ENCODE measurements at places on chromosomes 2 and 18.

GRCh38 chr2:72148003-72148836, 558 bp upstream of the CYP26B1 start:
- no peak for DNase-seq

DNA sequence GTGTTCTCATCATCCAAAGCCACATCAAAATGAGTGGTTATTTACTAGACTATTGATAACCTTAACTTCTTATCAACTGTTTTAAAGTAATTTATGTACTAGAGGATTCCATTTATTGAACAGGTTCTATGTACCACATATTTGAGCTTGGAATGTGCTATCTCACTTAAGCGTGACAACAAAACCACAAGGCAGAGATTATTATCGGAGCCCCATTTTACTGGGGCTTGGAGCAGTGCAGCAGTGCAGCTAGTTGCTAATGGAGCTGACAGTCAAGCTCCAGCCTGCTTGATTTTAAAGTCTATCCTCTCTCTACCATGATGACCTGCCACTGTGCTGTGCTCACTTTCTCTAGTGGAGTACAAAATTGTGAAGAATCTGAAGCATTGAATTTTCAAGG, 24.6 kb downstream of the GCG start:
- DNase-seq, result no peak

DNA sequence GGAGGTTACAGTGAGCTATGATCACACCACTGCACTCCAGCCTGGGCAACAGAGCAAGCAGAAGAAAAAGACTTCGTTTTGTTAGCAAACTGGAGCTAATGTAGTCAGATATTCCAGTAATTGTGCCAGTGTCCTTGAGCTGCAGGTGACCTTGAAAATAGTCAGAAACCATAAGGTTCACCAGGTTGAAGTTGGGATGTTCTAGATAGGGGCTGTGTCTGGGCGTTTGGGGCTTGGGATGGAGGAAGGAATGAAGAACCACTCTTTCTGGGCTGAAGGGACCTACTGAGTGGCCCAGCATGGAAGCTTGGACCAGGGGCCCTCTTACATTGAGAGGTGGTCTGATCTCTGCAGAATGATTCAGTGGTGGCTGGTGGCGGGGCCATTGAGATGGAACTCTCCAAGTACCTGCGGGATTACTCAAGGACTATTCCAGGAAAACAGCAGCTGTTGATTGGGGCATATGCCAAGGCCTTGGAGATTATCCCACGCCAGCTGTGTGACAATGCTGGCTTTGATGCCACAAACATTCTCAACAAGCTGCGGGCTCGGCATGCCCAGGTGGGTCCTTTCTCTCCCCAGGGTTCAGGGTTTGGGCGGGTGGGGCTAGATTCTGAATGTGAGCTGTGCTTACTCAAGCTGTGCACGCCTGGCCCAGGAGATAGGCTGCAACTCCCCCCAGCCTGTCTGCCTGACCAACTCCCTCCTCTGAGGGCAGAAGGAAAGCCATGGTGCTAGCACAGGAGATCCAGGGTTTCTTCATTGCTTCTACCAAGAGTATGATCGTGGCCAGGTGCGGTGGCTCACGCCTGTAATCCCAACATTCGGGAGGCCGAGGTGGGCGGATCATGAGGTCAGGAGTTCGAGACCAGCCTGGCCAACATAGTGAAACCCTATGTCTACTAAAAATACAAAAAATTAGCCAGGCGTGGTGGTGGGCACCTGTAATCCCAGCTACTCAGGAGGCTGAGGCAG, 17.1 kb downstream of the CCT7 start:
- no peak for DNase-seq

DNA sequence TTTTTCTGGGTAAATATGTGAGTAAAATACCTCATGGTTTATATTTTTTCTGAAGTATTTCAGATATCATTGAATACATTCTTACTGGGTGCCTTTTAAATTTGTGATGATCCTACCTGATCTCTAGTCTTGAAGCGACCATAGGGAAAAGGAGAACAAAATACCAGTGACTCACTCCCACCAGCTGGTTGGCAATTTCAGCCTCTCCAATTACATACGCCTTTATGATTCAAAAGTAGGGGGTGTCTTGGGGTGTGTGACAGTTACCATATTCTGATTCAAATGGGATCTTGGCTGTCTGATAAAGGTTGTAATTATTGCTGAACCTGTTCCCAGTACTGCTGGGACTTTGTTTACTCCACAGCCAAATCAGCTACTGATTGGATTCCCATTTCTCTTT, 175.9 kb upstream of the NXPH2 start:
- no peak for DNase-seq

- DNase-seq, result no peak
Observed at GRCh38 chr2:233252227-233252626, 754 bp downstream of the ATG16L1 start.

DNA sequence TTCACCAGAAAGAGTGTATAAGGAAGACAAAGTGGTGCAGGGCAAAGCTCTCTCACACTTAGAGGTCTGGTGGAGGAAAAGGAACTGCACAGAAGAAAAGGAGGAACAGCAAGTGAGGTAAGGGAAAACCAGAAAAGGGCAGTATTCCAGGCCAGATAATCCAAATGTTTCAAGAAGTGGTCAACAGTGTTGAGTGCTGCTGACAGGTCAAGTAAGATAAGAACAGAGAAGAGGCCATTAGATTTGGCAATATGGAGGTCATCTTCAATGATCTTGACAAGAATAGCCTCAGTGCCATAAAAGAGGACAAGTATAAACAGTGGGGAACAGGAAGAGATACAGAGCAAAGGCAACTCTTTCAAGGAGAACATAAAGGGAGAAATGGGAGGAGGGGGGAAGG, 15.0 kb downstream of the ADD2 start:
- no peak for DNase-seq

- DNase-seq, result no peak
Observed at GRCh38 chr2:67516899-67517530, 119.9 kb downstream of the ETAA1 start.

- DNase-seq, result no peak
Observed at GRCh38 chr2:11624893-11625292, 45.1 kb downstream of the NTSR2 start.

GRCh38 chr2:102304268-102304667, 7.1 kb upstream of the IL1RL1 start:
- no peak for DNase-seq

- no peak for DNase-seq
Observed at GRCh38 chr2:126370201-126370600, 285.8 kb upstream of the GYPC start.

- DNase-seq, result no peak
Observed at GRCh38 chr2:183903026-183903425, 695.3 kb upstream of the ZNF804A start.

DNA sequence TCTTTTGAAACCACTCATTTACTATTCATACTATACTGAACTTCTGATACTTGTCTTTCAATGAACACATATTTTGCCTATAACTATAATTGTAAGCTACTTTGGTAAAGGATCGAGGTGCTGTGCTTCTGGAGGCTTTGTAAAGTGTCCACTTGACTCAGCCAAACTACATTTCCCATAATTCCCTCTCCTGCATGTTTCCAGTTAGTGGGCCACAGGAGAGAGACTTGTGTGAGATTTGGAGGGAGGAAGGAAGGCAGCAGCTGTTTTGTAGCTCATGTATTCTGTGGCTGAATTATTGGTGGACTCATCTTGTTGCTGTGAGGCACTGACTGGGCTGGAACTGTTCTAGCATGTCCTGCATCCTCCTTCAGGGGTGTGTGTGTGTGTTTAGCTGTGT, 328.8 kb downstream of the ARL6IP6 start:
- no peak for DNase-seq

DNA sequence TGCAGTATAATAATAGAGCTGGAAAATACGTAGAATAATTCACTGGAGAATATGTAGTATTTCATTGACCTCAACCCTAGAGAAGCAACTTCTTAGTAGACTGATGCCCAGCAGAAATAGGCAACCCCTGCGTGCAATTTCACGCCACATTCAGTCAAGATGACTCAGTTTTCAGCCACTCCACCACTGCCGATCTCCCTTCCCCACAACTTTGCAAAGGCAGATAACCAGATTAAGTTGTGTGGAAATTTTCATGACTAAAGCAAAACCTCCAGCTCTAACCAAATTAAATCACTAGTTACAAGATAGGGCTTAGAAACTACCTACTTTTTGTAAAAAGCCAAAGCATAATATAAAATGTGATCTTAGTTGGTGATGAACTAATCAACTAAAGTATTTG, 63.3 kb upstream of the STK17B start:
- DNase-seq, result no peak

DNA sequence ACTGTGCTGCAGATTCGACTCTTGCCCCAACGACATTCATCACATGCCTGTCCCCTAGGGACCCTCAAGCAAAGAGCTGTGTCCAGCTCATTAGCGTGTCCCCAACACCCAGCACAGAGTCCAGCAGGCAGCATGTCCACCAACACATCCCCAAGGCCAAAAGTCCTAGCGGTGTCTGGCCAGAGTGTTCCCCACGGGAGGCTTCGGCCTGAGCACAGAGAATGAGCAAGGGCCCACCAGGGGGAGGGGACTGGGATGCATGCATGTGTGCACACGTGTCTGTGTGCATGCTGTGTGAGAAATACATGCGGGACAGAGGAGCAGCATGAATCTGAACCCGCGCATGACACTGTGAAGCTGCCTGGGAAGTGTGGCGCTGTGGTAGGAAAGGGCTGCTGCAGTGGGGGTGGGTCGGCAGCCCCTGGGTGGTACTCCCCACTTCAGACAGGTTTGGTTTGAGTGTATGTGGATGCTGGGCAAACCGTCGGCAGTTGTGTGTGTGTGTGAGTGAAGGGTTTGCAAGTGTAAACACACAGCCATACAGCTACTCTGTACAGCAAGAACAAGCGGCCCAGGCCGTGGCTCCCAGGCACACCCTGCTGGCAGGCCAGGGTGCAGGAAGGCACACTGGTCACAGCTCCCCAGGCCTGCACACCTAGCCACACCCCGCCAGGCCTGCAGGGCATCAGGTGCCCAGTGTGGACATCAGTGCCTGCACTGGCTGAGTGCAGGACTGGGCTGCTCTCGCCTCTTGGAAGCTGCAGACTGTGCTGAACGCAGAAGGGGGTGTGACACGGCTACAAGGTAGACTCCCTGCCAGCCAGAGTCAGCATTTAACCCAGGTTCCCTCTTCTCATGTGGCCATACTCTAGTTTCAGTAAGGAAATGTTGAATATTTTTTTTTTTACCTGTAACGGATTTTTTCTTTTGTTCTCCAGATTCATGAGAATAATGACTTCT, 19.5 kb upstream of the HES6 start:
- DNase-seq, result no peak

GRCh38 chr18:45361125-45361851, 254.0 kb upstream of the SLC14A2 start:
- no peak for DNase-seq

- no peak for DNase-seq
Observed at GRCh38 chr2:26561918-26562810, 79.0 kb downstream of the CIB4 start.

GRCh38 chr18:63017076-63017475, 301.7 kb downstream of the PHLPP1 start:
- no peak for DNase-seq

DNA sequence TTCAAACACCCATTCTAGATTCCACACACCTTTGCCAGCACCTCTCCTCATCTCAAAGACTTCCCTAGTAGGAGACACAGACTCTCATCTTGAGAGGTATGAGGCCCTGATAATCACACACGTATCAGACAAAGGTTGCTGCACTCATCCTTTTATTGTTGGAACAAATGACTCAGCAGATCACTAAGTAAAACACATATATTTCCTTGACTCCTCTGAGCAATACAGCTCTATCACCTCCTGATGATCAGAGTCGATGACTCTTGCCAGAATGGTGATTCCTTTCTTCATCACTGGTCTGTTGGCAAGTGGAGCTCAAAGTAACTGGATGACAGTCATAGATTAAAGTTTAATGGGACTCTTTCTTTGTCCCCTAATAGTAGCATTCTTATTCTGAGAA, 1049.2 kb upstream of the ZEB2 start:
- no peak for DNase-seq

- DNase-seq, result no peak
Observed at GRCh38 chr18:55289048-55289447, 298.9 kb downstream of the TCF4 start.

DNA sequence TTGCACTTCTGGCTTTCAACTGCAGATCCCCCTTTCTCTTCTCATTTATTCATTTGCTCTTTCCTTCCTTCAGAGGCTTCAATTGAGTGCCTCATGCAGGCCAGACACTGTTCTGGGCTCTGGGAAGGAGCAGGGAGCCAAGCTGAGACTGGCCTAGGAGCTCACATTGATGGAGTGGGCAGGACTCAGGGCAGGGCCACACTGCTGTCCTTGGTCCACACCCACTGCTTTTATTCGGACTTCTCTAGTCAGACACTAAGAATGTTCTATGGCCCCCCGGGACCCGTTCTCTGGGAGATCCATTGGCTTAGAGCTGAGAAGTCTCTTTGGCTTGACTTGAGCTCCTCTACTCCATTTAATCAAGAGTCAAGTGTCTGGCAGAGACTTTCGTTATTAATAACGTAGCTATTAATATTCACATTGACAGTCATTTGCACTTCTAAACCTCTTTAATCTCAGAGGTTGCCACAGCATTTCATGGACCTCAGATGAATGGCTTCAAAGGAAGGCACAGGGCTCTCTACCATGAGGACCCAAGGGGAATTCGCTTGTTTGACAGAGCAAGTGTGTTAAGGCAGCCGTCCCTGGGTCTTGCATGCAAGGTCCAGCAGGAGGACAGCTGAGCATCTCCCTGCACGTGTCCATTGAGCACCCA, 20.1 kb downstream of the SH3RF3 start:
- DNase-seq, result no peak

DNA sequence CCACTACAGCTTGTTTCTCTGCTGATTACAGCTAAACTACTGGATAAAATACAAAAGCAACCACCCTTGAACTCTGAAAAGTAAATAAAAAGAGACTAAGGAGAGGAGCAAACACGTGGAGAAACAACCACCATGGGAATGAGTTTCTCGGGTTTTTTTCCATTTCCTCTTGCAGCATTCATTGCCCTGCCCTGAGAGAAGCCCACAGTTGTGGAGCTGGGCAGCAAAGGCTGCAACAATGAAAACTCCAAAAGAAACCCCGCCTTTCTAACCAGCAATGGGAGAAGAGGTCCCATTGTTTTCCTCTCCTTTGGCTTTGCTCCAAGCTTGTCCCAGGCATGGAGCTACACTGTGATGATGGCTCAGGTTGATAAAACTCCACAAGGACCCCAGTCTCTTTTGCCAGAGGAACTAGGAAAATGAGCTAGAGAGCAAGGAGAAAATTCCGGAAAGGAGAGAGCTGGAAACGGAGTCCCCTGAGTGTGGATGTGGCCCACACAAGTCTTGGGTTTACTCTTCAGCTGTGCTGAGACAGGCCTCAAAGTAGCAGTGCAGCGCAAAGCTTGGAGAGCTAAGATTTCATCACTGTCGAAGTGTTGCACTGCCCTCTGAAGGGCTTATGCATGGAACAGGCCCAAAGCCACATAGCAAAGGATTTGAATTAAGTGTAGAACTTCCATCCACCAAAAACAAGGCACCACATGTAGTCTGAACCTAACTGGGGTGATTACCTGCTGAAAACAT, 20.9 kb downstream of the NAPG start:
- no peak for DNase-seq

DNA sequence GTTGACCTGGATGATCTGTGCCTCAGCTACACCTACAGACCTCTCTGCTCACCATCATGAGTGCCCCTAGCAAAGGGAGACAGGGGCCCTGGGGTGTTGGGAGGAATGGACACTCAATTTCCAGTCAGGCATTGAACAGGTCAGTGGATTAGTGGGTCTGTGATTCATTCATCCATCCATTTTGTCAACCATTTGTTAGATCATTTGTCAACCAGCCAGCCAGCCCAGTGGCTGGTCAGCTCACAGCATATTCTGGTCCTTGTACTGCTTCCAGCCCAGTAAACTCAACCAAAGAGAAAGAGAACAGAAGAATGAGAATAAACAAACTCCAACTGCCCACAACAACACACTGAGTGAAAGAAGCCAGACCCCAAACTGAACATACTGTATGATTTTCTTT, 4.6 kb upstream of the KLF11 start:
- DNase-seq, result no peak

All from cortex of kidney (tissue), 1 donor.